Stimulated activated CD4-positive, alpha-beta T cell treated with anti-CD3 and anti-CD28 coated beads, Interleukin-1b, Interleukin-23, amount 100 ng/mL, for 4 hours (primary cell): ENCODE measurements at places on chromosomes 16 and 17.

DNA sequence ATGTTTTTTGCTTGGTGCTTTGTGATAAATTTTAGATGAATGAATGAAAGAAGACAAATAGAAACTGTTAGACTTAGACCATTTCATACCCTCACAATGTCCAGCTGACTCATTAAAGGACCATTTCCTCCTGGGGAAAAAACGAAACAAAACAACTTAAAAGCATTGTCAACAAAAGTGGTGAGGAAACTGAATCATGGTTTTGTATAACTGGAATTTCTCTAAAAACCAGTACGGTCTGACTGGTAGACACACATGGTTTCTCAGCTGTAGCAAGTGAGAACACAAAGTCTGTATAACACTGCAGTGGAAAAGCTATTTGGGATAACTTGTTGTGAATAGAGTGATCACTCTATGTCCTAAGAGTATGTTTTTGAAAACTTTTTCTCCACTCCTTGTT is 5.3 kb upstream of the DDX52 start:
- no peak for DNase-seq

- DNase-seq: no peak
Measured at GRCh38 chr17:10041287-10041612, 136.2 kb upstream of the RCVRN start.

DNA sequence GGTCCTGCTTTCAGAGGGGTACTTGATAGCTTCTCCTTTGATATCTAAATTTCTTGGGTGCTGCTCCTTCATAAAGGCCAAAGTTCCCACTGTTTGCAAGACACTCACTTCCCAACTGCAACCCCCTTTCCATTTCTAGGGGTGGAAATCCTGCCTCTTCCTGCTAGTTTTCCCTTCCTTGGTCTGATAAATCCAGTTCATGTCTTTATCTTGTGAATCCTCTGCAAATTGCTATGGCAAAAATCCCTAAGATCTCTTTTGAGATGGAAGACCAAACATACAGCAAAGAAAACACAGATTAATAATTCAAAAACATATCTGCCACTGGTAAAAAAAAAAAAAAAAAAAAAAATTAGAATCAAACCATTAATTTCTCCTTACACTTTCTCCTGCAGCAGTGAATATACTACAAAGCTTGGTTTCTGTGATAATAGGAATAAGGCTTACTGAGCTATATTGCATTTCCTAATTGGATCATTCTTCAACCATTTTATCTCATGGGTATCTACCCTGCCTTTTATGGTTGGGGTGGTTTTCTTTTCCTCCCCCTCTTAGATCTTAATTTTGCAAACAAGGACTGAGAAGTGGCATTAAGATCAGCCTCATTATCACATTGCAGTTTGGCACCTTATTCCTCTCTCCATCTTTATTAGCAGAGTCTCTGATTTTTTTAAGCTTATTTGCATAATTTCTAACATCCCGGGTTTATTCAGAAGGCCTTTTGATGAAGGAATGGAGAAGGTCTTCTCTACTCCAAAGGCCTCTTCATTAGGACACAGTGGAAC is 439.1 kb downstream of the XYLT1 start:
- DNase-seq: no peak

GRCh38 chr17:28145348-28145747 is 102.9 kb downstream of the NLK start:
- DNase-seq: no peak

GRCh38 chr17:3956327-3956957 is 7.8 kb downstream of the ATP2A3 start:
- no peak for DNase-seq

DNA sequence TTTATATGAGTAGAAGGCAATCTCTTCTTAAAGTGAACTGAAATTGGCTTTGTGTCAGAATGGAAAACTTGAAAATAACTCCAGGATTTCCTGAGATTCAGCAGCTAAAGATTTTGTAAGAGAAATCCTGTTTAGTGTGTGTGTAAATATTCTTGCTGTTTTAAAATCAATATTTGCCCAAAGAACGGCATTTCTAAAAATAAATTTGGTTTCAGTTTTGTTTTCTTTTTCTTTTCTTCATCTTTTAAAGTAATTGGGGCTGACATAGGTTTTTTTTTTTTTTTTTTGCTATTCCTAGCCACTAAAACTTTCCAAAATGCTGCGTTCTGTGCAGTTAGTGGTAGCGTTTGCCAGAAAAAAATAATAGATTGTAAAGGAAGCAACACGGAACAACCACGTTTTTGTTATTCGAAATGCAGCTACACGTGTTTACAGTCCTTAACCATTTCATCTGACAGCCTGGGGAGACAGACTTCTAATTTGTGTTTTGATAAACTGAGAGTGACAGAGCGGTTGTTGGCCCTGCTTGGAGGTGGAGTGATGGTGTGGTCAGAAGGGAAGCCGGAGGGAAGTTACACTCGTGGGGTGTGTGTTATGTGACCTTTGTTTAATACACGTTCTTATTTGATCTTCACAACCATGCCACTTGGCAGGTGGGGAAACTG is 21.6 kb upstream of the SMPD3 start:
- no peak for DNase-seq

DNA sequence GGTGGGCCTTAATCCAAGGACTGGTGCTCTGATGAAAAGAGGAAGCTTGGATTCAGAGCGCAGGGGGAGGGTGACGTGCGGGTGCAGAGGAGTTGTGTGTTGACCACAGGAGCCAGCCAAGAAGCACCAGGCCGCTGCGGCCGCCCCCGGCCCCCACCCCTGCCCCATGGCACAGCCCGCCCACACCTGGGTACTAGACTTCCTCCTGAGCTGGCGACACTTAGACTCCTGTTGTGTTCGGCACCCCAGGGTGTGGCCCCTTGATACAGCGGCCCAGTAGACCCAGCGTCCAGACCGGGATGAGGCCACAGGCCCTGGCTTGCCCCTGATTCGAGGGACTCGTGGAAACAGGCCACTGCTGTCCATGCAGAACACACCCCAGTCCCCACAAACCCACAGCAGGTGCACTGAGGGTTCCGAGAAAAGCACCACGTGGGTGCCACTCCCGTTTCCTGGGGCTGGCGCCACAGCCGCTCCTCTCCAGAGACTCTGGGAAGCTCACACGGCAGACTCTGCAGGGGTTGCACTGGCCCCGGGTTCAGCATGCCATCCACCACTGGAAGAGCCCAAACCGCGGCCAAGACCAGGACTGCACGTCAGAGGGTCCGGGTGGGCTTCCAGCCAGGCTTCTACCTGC is 5.7 kb upstream of the SNAI3 start:
- no peak for DNase-seq

DNA sequence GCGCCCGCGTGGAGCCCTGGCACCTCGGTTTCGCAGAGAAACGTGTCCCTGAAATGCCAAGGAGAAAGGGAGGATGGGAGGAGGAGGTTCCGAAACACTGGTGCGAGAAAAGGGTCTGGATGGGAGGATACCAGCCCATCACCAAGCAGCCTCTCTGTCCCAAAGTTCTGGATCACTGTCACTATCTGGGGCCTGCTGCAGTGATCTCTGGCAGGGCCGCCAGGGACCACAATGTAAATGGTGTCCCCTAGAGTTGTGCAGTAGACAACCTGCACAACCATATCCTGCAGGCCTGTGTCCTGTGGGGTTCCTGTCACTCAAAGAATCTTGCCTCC is 229.3 kb downstream of the C16orf78 start:
- DNase-seq: no peak

DNA sequence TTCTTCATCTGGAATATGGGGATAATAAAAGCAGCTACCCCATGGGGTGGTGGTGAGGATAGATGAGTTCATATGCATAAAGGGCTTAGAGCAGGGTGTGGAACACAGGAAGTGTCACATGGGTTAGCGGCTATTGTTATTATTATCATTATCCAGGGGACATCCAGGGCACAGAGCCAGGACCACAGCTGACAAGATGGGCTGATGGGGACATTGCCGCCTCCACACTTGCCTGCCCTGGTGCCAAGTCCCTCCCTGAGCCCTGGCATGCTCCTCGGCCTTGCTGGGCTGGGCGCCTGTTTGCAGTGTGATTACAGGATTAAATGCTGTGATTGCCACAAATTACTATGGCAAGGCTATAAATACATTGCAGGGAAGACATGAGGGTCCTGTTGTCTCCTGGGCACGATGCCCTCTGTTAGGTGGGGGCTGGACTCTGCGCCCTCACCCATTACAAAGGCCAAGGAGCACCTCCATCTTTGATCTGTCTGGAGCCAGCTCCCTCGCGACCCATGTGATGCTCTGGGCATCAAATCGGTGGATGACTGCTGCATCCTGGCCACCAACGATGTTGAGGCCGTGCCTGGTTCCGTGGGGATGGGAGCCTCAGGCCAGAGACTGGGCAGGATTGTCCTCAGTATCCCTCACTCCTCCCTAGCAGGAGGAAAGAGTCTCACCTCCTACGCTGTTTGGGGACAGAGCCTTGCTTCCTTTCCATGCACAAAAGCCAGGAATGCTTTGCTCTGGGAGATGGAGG is 43.2 kb downstream of the PIMREG start:
- no peak for DNase-seq

DNA sequence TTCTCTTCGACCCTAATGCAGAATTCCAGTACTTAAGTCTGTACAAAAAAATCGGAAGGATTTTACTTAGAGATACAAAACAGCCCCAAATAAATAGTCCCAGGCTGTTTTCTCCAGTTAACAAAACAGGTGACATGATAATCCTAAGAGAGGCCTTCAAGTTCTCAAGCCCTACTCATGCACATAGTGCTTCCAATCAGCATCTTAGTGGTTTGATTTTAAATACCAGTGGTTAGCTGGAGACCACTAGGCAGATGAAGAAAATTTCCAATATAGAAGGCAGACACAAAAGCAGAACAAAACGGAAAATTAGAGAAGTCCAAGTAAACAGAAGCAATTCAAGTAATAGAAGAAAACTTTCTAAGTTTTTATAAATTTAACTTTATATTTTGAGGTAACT is 5.2 kb upstream of the OR4D2 start:
- DNase-seq: no peak

- DNase-seq: no peak
Measured at GRCh38 chr17:8326511-8327302, 12.9 kb upstream of the ODF4 start.

- DNase-seq: no peak
Measured at GRCh38 chr17:39628655-39629493, 2.1 kb downstream of the PPP1R1B start.
